Suprapubic skin (tissue), 4 donors: ENCODE measurements at places on chromosomes 5 and 9. TPM values are rescaled to one million over a fixed set of nuclear protein-coding genes. Genes with fewer than 3 reads are reported as not detected.

DNA sequence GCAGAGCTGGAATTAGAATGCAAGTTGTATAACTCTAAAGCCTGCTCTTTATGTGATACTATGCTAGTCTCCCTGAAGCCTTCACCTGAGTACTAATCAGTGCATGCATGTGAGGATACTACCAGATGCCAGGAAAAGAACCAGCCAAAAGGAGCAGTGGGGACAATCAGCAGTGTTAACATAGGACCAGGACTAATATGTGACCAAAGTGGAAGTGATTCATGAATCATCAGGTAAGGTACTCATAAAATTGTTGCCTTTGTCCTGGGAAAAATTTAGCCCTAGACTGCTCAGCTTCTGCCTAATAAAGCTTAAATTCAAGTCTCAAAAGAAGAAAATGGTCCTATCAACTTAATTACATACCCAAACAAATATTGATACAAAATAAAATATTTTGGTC is 13.4 kb upstream of the TSLP start:
- DNase-seq, result no peak

DNA sequence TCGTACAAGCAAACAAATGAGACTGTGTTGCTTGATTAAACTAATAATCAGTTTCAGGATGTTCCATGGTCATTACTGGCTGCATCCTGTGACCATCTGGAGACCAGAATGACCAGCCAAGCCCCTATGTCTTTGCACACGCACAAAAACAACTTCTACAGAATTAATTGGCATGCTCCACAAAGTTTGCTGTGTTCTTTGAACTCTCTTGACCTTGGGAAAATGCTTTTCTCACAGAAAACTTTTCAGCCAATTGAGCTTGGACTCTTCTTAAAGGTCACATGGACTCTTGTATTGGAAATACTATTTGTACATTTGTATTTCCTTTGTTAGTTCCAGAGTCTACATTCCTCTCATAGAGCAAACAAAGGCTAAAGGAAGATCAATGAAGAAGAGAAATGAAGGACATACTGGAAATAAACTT is 147.8 kb downstream of the ARRDC3 start:
- no peak for DNase-seq

Gene SH3GL2
- not detected for total RNA-seq

Gene NUTM2F
- 0.24 TPM for total RNA-seq

Gene PCDHA9
- total RNA-seq, result 0.34 TPM

GRCh38 chr5:149681252-149681651 is 48.9 kb upstream of the PPARGC1B start:
- no peak for DNase-seq

Gene WDR31
- 2.1 TPM for total RNA-seq

DNA sequence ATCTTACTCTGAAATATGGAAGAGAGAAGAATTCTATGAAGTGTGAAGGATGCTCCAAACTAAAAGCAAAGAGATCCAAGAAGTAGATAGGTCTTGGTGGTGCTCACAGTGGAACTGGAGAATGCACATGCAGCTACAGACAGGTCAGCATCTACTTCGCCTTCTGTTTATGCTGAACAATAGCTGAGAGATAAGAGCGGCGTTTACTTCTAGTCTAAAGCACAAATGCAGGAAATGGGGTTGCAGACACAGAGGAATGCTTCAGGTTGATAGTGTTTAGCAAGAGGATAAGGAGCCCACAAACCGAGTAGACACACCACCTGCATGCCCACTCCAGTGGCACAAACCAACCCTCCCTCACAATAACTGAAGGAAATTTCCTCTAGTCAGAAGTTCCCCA is 180.0 kb upstream of the RGMB start:
- no peak for DNase-seq

GRCh38 chr5:132291026-132291425 is 3.2 kb upstream of the SLC22A4 start:
- DNase-seq, result no peak

Gene MIER3
- total RNA-seq, result 10.7 TPM

- no peak for DNase-seq
Measured at GRCh38 chr9:123796618-123797484, 133.1 kb downstream of the DENND1A start.

GRCh38 chr5:101877451-101877850 is 418.6 kb downstream of the SLCO4C1 start:
- DNase-seq, result no peak

DNA sequence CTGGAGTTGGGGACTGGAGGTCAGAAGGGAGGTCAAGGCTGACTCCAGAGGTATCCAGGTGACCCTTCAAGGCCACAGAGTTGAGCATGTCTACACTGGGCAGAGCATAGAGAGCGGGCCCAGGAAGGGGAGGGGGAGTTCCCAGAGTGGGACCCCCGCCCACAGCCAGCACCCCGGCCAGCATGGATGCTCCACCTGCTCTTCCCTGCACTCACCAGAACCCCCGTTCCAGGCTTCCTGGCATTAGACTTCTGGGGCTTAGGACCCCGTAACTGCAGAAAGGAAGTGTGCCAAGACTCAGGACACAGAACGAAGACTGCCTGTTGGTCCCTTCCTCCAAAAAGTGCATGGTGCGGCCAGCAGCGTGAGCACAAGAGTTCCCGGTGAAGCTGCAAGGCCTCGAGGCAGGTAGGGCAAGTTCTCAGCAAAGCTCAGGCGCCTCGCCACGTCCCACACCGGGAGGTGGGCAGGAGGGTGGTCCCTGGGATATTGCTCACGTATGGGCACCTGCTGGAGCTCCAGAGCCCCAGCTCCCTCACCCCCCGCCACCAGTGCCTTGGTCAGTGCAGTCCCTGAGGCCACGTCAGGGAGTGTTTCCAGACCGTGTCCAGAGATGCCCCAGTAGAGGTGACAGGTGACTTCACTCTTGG is 13.8 kb downstream of the ABO start:
- DNase-seq, result no peak

Gene RBM22
- 30.1 TPM for total RNA-seq

Gene QRFP
- not detected for total RNA-seq

Gene ADRB2
- 68.8 TPM for total RNA-seq

GRCh38 chr9:35056571-35057270 is 15.7 kb downstream of the VCP start:
- DNase-seq, result no peak

Gene TEX10
- total RNA-seq, result 24.4 TPM

DNA sequence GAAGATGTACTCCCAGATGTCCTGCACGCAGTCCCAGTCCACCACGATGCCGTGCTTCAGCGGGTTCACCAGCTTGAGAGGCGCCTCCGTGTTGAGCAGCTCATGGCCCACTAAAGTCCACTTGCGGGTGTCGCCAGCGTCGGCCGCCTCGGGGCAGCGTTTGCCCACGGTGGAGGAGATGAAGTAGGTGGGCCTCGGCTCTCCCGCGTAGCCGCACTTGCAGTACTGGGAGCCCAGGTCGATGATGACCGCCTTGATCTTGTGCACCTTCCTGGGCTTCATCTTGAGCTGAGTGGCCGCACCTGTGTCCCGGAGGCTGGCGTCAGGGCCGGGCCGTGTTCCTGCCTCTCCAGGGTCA is 278 bp downstream of the ACTL7B start:
- DNase-seq, result no peak

DNA sequence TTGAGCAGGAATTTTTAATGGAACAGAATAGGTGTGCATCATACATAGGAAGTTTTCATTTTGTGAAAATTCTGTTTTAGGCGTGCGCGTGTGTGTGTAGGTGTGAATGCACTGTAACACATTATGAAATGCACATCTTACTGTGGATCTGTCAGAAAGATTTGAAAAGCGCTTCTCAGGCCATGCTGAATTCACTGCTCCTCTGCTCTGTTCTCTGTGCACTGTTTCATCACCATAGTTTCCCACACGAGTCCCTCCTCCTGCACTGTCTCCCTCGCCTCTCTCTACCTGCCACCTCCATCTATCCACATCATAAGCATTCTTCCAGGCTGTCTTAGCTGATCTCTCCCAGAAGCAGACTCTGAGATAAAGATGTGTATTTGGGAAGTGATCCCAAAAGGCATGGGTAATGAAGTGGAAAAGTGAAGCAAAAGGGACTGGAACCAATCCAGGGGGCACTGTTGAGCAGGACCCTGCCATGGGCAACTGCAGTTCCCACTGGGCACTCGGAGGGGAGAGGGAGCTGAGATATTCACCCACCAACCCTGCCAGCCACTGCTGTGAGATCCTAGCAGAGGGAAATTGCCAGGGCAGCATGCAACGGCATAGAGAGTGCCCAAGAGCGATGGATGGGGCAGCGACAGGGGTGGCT is 65.9 kb downstream of the GABBR2 start:
- DNase-seq, result no peak

GRCh38 chr9:755454-756381 is 85.8 kb upstream of the DMRT1 start:
- no peak for DNase-seq

Gene GABRA6
- not detected for total RNA-seq

DNA sequence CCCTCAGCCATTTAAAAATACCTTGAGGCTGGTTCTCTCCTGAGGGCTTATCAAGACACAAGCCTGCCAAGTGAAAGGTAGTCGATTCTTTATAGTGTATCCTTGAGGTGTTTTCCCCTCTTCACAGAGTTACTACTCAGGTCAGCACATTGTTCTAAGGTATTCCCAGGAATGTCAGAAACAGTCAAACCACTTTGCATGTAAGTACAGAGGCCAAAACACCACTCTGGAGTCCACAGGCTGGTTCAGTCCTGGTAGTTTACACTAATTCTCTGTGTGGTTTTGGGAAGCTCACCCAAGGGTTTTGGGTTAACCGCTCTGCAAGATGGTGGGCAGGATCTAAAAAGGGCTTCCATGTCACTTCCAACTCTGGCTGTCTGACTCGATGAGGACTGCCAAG is 162.3 kb upstream of the PPP2R2B start:
- no peak for DNase-seq

Gene TRPM6
- total RNA-seq, result 1.6 TPM

GRCh38 chr9:123104807-123105206 is 71.3 kb downstream of the GPR21 start:
- no peak for DNase-seq

DNA sequence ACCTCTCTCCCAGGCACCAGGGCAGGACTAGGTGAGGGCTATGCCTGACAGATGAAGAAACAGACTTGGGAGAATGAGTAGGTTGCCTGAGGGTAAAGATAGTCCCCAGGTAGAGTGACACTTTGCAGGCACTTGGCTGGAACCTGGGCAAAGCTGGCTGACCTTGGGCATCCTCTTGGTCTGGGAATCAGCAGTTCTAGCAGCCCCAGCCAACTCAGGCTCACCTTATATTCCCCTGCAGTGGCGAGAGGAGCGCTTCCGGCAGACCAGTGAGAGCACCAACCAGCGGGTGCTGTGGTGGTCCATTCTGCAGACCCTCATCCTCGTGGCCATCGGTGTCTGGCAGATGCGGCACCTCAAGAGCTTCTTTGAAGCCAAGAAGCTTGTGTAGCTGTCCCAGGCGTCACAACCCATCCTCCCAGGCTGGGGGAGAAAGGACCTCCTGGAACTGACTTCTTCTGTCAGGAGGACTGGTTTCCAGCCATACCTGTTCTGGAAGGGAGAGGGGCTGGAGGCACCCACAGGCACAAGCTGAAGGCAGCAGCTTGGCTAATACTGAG is 3.1 kb downstream of the TMED9 start:
- no peak for DNase-seq

DNA sequence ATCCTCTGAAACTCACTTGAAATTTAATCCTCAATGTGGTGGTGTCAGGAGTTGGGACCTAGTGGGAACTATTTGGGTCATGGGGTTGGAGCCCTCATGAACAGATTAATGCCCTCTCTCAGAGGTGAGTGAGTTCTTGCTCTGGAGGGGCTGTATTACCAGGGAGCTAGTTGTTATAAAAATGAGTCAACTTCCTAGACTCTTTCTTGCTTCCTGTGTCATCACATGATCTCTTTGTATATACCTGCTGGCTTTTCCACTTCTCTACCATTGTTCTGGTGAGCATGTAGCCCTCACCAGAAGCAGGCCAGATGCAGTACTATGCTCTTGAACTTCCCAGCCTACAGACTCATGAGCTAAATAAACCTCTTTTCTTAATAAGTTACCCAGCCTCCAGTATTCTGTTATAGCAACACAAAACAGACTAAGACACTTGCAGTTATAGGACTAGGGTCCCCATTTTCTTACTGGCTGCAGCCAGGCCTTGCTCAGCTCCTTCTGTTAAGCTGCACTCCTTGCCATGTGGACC is 127.5 kb downstream of the SUSD1 start:
- no peak for DNase-seq

DNA sequence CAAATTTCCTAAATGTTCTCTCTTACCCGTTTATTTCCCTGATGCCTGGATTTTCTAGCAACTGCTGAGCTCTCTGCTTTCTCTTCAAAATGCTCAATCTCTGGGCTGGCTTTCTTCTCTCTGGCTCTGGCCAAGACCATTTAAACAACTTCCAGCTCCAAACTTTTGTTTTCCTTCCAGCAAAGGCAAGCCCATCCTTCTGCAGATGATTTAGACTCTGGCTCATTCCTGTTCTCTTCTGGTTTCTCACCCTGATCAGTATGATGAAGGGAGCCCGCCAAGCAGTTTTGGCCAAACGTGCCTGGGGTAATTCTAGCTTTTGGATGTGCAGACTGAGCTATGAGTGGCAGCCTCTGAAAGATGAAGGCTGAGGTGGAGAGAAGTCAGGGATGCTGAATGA is 78.1 kb downstream of the HSPA4 start:
- DNase-seq, result no peak

DNA sequence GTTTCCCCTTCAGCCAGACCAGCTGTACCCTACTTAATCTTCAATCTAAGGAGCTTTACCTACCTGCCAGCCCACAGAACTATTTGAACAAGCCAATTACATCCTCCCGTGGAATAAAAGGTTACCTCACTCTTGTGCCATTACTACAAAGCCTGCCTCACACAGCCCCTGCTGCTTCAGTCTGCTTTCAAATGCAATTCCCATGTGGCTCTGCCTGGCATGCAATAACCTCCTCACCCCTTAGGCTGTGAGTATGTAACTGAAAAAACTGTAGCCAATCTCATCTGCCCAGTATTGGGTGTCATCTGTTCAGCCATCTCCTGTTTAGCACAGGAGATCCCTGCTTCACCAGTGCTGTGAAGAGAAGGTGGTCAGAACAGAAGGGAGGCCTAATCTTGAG is 6.1 kb upstream of the GCNT1 start:
- no peak for DNase-seq

Gene SOHLH1
- total RNA-seq, result not detected

Gene WHRN
- 25.9 TPM for total RNA-seq

- DNase-seq, result no peak
Measured at GRCh38 chr5:94422812-94423211, 195.6 kb downstream of the KIAA0825 start.

GRCh38 chr5:109877670-109878045 is 187.9 kb downstream of the MAN2A1 start:
- no peak for DNase-seq

Gene LRRC70
- total RNA-seq, result 6.1 TPM

GRCh38 chr5:148699028-148699427 is 44.7 kb upstream of the HTR4 start:
- DNase-seq, result no peak

Gene LVRN
- 1.4 TPM for total RNA-seq

DNA sequence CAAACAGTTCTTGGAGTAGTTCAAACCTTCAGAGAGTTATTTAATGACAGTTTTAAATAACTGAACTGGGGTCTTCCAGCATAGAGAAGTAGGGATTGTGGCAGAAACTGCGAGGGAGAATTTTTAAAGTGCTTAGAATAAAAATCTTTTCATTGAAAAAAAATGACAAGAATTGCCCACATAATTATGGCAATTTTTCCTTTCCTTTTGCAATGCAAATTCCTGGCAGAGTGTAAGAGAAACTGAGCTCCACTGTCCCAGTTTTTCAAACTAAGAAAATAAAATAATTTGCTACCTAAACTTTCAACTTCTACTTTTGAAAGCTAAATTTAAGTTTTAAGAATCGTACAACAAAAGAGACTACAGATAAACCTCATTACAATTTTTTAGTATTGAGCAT is 2.3 kb upstream of the PTGER4 start:
- no peak for DNase-seq
